ENCODE measurements at places on chromosomes 5 and 9.

- DNase-seq: peak; percentile 9
These were observed 105.4 kb upstream of the SPOCK1 start for GRCh38 chr5:137604348-137605095.

GRCh38 chr5:72353046-72353445 lies 32.9 kb downstream of the PTCD2 start:
- DNase-seq: no peak

DNA sequence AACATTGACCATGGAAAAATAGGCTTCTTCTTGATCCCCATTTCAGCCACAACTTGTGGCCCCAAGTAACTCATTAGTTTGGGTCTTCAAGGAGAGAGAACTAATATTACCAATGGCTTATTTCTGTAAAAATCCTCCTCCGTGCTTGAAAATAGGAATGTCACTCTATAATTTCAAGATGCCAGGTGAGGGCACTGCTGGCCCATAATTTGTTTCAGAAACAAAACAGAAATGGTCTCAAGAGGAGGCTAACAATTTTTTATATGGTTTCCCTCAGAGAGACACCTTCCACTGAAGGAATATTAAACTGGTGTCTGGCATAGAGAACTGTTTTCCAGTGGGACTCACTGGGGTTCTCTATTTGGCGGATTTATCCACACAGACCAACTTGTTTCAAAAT lies 437.0 kb upstream of the TRPC7 start:
- DNase-seq: peak; percentile 25

- no peak for DNase-seq
These were observed 67.5 kb downstream of the RXRA start for GRCh38 chr9:134393582-134394280.

DNA sequence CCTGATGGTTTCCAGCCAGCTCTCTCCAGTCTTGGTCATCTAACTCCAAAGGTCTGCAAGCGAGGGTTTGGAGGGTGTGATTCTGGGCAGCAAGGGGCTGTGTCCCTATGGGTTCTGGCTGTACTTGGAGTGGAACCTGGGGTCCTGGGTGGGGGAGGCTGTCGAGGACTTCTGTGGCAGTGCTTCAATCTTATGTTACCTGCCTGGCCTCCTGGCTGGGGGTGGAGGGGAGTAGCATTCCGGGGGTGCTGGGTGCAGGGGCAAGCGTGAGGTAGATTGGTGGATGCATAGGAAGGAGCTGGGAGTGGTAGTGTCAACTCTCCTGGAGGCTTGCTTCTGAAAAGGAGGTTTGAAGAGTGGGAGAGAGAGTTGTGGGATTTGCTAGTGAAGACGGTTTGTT lies 143.4 kb downstream of the HSPA4 start:
- no peak for DNase-seq

DNA sequence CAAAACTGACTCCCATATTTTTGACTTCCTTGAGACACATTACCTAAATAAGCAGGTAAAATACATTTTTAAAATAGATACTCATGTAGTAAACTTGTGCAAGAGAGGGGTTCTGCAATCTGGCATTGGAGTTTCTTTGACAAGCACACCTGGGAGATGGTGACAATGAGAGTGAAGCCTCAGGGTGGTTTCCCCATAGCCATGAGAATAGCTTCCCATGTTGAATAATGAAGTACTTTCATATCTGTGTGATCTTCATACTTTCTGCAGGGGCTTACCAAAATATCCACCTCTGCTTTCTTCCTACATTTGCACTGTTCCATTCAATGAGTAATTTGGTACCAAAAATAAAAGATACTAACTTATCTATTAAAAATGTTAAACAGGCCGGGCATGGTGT lies 44.7 kb upstream of the VCAN start:
- no peak for DNase-seq

- no peak for DNase-seq
These were observed 79.5 kb downstream of the CFAP77 start for GRCh38 chr9:132489536-132489935.

Measured in NCI-H774 (cell line).